ENCODE measurements at places on chromosomes 2 and 18.

GRCh38 chr18:22230471-22230945 lies 61.1 kb downstream of the GATA6 start:
- no peaks in the 10 kb centered on the region for H3K4me1 ChIP-seq
- H3K36me3 ChIP-seq, result no peaks in the 10 kb centered on the region
- H3K4me3 ChIP-seq, result no peak overlapping the region
- no peak overlapping the region for H3K27ac ChIP-seq
- H3K27me3 ChIP-seq, result no peaks in the 10 kb centered on the region

GRCh38 chr2:232688201-232688600 lies 8.9 kb upstream of the GIGYF2 start:
- H3K27me3 ChIP-seq, result peaks cover 3% of the 10 kb centered on the region
- DNase-seq, result no peak
- no peaks in the 10 kb centered on the region for H3K36me3 ChIP-seq
- no peak overlapping the region for H3K27ac ChIP-seq
- H3K4me3 ChIP-seq, result no peak overlapping the region
- no peaks in the 10 kb centered on the region for H3K4me1 ChIP-seq

DNA sequence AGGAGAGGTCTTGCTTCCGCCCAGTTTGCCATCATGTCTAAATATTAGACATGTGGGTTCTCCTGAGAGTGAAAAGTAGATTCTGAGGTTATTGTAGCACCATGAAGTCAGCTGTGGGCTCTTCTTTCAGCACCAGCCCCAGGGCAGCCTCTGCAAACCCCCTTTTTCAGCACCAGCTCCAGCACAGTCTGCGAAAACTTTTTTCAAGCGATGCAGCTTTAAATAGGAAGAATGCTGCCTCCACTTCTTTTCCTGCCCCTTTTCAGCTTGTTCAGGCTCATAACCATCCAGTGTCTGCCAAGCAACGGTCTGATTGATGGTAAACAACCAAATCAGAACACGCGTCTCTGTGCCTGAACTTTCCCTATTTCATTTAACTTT lies at the start of gene COL5A2:
COL5A2 (minus strand) TSS at position 192 of the 381 bp plus-strand sequence; CDS start at position 35, 157 bp downstream.
- H3K27me3 ChIP-seq, result peaks cover 16% of the 10 kb centered on the region
- H3K36me3 ChIP-seq, result no peaks in the 10 kb centered on the region
- no peaks in the 10 kb centered on the region for H3K4me1 ChIP-seq
- H3K4me3 ChIP-seq, result no peak within 1 kb of the TSS

- H3K27me3 ChIP-seq, result peaks cover 5% of the 10 kb centered on the region
- H3K36me3 ChIP-seq, result no peaks in the 10 kb centered on the region
- no peak for DNase-seq
- no peak overlapping the region for H3K4me3 ChIP-seq
- H3K4me1 ChIP-seq, result no peaks in the 10 kb centered on the region
- no peak overlapping the region for H3K27ac ChIP-seq
Measured at GRCh38 chr2:235860871-235861270, 307.3 kb downstream of the GBX2 start.

DNA sequence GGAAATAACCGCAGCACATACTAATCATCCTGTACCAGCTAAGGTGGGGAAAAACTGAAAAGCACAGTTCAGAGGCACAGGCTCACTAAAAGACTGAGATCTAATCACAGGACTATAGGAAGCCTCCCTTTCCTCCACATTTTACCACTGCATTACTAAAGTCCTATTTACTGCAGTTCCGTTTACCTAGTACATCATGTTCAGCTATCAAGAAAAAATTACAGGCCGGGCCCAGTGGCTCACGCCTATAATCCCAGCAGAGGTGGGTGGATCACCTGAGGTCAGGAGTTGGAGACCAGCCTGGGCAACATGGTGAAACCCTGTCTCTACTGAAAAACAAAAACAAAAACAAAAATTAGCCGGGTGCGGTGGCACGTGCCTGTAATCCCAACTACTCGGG lies 11.0 kb upstream of the NBEAL1 start:
- no peaks in the 10 kb centered on the region for H3K27me3 ChIP-seq
- no peaks in the 10 kb centered on the region for H3K4me1 ChIP-seq
- H3K4me3 ChIP-seq, result no peak overlapping the region
- H3K27ac ChIP-seq, result no peak overlapping the region
- H3K36me3 ChIP-seq, result no peaks in the 10 kb centered on the region
- no peak for DNase-seq

DNA sequence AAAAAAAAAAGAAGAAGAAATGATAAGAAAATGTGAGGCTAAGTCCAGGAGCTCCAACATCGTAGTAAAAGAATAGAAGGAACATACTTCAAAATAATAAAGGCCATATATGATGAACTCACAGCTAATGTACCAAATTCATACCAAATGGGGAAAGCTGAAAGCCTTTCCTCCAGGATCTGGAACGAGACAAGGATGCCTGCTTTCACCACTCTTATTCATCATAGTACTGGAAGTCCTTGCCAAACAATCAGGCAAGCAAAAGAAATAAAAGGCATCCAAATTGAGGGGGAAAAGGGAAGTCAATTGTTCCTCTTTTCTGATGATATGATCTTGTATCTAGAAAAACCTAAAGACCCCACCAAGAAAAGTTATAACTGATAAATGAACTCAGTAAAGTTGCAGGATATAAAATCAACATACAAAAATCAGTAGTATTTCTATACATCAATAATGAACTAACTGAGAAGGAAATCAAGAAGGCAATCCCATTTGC lies 170.6 kb downstream of the METTL4 start:
- no peak for DNase-seq
- H3K4me1 ChIP-seq, result no peaks in the 10 kb centered on the region
- H3K27ac ChIP-seq, result no peak overlapping the region
- H3K4me3 ChIP-seq, result no peak overlapping the region

- peaks cover 7% of the 10 kb centered on the region for H3K4me1 ChIP-seq
- DNase-seq, result no peak
- peaks cover 15% of the 10 kb centered on the region for H3K27me3 ChIP-seq
- no peak overlapping the region for H3K27ac ChIP-seq
- no peaks in the 10 kb centered on the region for H3K36me3 ChIP-seq
- H3K4me3 ChIP-seq, result no peak overlapping the region
Measured at GRCh38 chr2:174771631-174772471, 7.6 kb upstream of the CHRNA1 start.

- peaks cover 12% of the 10 kb centered on the region for H3K27me3 ChIP-seq
- H3K36me3 ChIP-seq, result no peaks in the 10 kb centered on the region
- DNase-seq, result no peak
- H3K27ac ChIP-seq, result no peak overlapping the region
- no peak overlapping the region for H3K4me3 ChIP-seq
Measured at GRCh38 chr2:222255090-222255489, 43.7 kb downstream of the PAX3 start.

All from activated B cell treated with CpG ODN at 0.5 μM for 24 hours (primary cell).